Neural cell (in vitro differentiated cells): ENCODE measurements at places on chromosomes 11 and 22. TPM values are rescaled to one million over a fixed set of nuclear protein-coding genes. Genes with fewer than 3 reads are reported as not detected.

The IGSF9B gene
- polyA plus RNA-seq: 2.3 and 4.8 TPM in 2 replicates

The VSIG10L2 gene
- polyA plus RNA-seq: 0.08 TPM in 1 of 2 replicates, not detected in the other

The ISX gene
- polyA plus RNA-seq: not detected in 2 replicates

The RFPL2 gene
- 9.7 and 11.7 TPM in 2 replicates for polyA plus RNA-seq

The UVRAG gene
- polyA plus RNA-seq: 31.6 and 33.3 TPM in 2 replicates

The GUCY1A2 gene
- 4.9 and 5.1 TPM in 2 replicates for polyA plus RNA-seq

The TRIM21 gene
- polyA plus RNA-seq: 0.11 TPM in 1 of 2 replicates, not detected in the other
